ENCODE measurements at places on chromosomes 1 and 21.

DNA sequence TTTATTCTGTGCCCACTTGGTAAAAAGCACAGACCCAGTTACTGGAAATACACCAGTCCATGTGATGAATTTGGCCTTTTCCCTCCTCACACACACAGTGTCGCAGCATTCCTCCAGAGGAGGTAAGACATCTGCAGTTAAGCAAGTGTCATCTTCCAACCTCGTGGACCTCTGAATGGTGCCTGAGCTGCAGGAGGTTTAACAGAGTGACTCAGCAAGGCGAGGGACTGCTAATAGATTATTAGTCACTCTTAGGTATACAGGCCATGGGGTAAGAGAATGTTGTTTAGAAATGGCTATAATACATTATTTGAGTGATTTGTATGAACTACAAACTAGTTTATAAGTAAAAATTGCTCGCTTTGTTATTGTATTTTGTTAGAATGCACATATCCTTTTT lies 8.6 kb upstream of the LRRC8B start:
- DNase-seq: no peak

DNA sequence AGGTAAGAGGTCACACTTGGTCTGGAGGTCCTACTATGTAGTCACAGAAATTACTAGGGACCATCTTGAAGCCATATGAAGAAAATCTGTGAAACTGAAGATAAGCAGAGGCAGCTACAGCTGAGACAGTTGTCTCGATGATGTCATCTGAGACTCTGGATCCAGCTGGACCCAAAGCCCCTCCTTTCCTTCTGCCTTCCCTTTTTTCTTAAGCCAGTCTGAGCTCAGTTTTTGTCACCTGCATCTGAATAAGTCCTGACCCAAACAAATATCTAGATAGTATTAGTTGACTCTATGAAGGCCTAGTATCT lies 143.3 kb downstream of the ETS2 start:
- no peak for DNase-seq

DNA sequence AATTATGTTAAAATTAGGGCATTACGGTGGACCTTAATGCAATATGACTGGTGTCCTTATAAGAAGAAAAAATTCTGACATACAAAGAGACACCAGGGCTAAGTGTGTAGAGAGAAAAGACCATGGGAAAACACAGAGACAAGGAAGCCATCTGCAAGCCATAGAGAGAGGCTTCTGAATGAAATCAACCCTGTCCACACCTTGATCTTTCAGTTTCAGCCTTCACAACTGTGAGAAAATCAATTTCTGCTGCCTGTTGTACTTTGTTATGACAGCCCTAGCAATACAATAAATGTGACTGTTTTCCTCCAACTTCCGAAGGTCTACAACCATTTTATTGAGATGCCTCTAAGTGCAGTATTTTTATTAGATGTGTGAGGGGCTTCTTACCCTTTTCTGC lies 1407.2 kb downstream of the MRPL39 start:
- no peak for DNase-seq

DNA sequence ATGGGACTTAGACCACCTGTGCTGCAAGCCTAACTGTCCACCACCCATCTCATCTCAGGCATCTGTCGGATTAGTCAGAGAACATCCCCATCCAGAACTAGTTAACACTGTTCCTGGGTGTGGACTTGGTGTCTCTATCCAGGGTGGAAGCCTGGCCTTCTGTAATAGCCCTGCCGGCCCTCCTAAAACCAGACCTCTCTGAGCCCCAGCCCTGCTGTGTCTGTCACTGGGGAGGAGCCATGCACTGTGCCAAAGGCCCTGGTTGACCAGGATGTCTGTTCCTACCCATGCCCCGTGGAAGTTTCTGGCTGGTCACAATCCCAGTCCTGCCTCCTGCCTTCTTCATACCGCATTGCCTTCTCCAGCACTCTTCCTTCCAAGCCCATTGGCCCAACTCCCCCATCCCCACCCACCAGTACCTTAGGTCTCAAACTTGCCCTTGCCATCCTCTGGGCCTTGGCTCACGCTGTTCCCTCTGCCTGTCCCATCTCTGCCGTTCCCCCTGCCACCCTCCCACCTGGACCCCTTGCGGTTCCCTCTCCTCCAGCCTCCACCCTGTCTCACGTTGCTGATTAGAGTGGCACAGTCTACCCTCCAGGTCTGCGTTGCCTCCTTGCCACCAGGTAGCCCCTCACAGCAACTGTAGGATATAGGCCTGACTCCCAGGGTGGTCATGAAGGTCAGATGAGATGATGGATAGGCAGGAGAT lies 105.6 kb downstream of the EPHB2 start:
- DNase-seq: no peak

- no peak for DNase-seq
Measured at GRCh38 chr21:27406300-27407009, 439.6 kb upstream of the ADAMTS5 start.

GRCh38 chr1:17001760-17002523 lies 9.8 kb downstream of the ATP13A2 start:
- no peak for DNase-seq

DNA sequence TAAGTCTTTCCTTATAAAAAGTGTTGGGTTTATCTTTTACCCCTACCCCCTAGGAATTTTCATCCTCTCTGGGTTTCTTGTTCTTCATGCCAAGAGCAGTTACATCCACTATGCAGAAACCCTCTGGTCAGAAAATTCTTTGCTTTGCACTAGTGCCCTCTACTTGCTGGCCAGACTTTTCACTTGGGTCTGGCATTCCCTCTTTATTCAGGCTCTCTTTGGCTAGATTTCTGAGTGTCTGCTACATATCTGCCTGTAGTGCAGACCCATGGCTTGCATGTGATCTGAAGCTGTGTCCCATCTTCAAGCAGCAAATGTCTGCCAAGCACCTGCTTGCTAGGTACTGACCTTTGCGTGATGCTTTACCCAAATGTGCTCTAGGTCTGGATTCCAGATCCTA lies 237.0 kb downstream of the GPATCH2 start:
- DNase-seq: no peak

- no peak for DNase-seq
Measured at GRCh38 chr1:62687421-62687902, 724 bp downstream of the DOCK7 start.

DNA sequence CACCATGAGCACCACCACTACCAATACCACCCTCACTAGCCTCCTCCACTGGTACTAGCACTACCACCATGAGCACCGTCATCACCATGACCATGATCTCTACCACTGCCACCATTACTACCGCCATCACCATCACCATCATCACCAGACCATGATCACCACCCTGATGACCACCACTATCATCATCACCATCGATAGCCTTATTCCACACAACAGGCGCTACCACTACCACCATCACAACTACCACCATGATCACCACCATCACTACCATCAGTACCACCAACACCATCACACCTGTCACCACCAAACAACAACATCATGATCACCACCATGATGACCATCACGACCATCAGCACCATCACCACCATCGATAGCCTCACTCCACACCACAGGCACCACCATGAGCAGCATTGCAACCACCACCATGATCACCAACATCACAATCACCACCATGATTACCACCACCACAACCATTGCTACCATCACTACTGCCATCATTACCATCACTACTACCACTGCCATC lies 56.6 kb upstream of the CASZ1 start:
- DNase-seq: no peak

- DNase-seq: no peak
Measured at GRCh38 chr1:239819096-239819495, 272.6 kb upstream of the FMN2 start.

DNA sequence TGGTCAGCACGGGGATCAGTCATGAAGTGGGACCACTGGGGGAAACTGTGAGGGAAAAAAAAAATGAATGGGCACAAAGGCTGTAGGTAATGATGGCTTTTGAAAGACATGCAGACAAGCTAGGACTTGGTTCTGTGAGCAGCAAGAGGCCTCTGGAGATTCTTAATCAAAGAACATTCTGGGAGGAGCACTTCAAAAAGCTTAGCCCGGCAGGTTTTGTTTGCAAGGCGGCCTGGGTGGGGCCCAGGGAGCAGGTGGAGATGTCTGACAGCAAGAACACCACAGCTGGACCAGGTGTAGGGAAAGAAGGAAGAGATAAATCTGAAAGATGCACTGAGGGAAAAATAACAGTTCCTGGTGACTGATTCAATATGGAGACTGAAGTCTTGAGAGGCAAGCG lies 6.0 kb downstream of the TEX35 start:
- no peak for DNase-seq

- DNase-seq: no peak
Measured at GRCh38 chr1:162177126-162177525, 107.6 kb downstream of the NOS1AP start.

- no peak for DNase-seq
Measured at GRCh38 chr1:209936125-209936524, 1.9 kb upstream of the SYT14 start.

DNA sequence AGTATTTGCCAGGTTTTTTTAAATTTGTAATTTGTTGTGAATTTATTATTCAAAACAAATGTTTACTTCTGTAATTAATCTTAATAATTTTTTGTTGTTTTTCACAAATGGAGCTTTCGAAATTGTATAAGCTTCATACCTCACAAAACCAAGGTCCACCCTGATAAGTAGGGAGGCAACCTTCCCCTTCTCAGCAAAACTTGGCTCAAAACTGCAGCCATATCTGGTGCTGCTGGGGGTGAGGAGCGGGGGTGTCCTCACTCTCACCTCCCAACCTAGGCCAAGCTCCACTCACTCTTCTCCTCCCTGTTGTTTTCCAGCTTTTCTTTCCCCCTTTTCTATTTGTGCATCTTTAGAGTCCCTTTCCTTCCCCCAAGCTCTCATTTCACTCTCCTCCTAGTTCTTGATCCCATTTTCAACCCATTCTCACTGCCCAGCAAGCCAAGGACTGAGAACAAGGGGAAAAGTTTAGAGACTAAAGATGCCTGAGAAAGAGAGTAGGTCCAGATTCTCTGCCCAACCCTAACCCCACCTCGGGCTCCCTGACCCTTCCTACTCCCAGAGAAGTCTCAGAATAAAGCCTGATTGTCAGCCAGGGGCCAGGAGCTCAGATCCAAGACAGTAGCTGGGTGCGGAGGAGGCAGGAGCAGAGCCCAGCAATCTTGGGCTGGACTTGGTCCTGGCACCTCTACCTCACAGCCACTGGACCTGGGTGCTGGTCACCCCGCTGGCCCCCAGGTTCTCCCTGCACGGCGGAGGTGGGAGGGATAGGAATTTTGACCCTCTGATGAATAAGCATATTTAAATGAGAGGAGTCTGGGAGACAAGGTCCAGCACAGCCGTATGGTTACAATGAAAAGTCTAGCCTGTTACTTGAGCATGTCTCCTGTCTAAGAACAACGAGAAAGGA lies 8.3 kb upstream of the CFAP45 start:
- no peak for DNase-seq

GRCh38 chr1:5481889-5482288 lies 510.3 kb downstream of the NPHP4 start:
- DNase-seq: peak; percentile 9

DNA sequence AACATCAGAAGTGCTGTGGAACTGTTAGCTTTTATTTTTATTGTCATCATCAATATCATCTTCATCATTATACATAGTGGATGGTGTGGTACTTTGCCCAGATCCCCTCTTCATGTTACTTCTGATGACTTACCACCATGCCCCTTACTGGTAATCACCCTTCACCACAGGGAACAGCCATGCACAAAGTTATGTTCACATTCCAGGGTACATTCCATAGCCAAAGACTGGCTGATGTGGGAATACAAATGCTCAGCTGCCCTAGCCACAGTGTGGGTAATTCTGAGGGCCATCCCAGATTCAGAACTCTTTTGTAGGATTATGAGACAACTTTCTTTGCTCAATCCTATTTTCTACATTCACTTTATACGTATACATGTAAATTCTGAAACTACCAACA lies 691.3 kb upstream of the CXADR start:
- DNase-seq: no peak

- DNase-seq: no peak
Measured at GRCh38 chr1:185144233-185144632, 12.5 kb downstream of the TRMT1L start.

DNA sequence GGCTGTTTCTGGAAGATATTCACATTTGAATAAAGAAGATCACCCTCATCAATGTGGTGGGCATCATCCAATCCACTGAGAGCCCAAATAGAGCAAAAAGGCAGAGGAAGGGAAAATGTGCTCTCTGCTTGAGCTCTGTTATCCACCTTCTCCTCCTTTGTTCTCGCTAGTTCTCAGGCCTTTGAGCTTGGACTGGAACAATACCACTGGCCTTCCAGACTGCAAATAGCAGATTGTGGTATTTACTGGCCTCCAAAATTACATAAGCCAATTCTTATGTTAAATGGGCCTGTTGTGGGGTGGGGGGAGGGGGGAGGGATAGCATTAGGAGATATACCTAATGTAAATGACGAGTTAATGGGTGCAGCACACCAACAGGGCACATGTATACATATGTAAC lies 219.3 kb downstream of the C1orf94 start:
- no peak for DNase-seq

DNA sequence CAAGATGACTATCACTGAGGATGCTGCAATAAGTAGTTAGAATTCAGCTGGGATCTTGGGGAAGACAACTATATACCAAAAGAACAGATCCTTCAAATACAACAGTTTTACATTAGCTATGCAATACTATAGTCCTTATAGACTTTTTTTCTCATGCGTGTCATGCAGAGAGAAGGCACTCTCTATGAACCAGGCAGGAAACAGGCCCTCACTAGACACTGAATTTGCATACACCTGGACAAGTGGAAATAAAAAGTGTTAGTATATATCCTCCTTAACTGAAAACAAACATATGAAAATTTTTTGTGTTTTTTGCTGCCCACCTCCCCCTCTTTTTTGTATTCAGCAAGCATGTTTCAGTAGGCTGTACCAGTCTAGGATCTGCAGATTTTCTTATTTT lies 29.9 kb downstream of the TMCO1 start:
- DNase-seq: no peak

Measured in stimulated activated CD4-positive, alpha-beta T cell treated with anti-CD3 and anti-CD28 coated beads, TNF-alpha, amount 100 ng/mL, for 1 hour (primary cell).